ENCODE measurements at places on chromosomes 12 and 14.

DNA sequence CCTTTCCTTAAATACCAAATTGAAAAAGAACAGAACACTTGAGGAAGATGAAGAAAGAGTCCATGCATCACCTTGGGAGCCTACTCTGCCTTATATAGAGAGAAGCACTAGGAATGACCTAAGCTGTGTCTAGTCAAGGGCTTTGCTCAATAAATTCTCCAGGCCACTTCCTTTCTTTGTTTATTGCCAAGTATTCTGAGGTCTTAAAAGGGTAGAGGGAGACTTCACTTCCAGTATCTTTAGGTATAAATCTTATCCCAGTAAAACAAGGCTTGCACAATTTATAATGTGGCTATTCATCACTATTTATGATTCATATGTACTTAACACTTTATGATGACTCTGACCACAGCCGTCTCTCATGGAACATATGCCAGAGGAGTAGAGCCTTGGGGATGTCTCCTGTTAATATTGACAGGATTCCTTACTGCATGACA lies 85.1 kb upstream of the ARHGAP5 start:
- peak; percentile 23 for DNase-seq

- no peak for DNase-seq
These were observed 169.2 kb downstream of the GRIN2B start for GRCh38 chr12:13812168-13812567.

DNA sequence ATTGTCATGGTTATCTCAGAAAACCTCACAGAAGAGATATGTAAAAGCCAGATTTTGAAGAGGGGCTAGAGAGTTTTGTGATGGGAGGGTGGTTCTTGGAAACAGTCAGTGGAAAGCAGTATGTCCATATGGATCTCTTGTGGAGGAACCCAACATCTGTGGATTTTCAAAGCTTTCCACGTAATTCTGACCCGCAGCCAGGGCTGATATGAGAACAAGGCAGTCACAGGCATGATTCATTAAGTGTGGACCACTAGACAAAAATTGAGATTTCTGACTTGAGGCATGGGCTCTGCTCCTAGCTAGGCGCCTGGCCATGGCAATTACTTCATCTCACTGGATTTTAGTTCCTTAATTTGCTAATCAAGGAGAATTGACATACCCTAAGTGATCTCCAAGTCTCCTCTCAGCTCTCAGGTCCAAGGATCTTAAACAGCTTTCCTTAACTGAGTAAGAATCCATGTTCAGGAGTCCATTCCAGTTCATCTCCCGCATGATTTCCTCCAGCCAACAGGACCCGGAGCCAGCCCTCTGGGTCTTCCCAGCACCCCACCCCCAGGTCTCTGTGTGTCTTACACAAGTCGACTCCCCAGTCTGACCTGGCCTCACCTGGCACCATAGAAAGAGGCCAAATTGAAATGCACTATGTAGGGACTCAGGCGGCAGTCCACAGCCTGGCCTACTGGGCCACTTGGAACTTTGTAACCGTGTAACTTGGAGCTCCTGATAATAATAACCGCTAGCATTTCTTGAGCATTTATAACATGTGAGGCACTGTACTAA lies 176.3 kb upstream of the PARP11 start:
- DNase-seq, result no peak

DNA sequence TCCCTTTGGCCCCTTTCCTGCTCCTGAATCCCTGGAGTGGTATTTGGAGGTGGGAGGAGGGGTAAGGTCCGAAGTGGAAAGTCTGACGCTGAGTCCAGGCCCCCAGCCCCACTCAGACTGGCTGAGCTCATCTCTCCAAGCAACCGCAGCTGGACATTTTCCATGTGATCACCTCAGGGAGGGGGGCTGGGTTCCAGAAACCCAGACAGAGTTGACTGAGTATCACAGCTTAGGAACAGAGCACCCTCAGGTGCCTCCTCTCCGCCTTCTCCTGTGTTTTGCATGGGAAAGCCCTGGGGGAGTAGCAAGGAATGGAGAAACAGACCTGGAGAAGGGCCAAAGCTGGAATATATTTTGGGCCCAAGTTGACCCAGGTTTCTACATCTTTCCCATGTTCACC lies 8.0 kb upstream of the ITGA5 start:
- no peak for DNase-seq

- no peak for DNase-seq
These were observed 1.7 kb downstream of the HOXC12 start for GRCh38 chr12:53956251-53956887.

DNA sequence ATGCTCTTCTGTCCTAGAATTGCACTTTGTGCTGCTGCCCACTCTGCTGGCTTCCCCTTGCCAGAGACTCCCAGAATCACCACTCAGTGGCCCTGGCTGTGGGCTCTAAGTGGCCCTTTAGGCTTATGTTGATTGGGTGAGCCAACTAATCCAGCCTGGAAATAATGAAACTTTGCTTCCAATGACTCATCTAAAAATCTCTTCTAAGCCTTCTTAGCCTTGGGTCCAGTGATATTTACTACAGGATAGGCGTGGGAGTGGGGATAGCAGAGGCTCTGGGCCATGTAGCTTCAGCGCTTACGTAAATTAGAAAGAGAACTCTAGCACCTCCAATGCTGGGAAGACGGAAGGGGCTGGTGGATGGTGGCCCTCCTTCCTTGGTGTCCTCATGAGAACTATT lies 137.9 kb downstream of the TTC8 start:
- DNase-seq, result no peak

DNA sequence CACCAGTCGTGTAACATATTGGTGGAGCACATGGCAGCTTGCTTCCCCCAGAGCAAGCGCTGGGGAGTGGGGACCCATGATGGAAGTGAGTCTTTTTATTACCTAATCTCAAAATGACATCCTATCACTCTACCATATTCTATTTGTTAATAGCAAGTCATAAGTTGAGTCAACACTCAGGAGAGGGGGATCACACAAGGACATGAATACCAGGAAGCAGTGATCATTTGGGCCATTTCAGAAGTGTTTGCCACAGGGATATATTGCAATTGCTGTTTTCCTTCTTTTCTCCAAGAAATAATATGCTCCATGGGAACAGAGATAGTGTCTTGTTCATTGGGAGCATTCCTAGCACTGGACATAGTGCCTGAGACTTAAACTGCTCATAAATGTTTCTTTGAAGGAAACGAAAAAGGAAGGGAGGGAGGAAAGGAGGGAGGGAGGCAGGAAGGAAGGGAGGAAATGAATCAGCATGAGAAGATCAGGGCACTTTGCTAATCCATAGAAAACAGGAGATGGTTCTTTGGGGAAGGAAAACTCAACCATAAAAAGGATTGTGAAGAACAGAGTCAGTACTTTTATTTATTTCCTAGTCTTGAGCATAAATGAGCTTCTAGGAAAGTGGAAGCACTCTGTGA lies 39.2 kb upstream of the EEA1 start:
- no peak for DNase-seq

GRCh38 chr14:94019329-94019728 lies 6.8 kb upstream of the OTUB2 start:
- no peak for DNase-seq

GRCh38 chr14:80634106-80634758 lies 307.3 kb downstream of the CEP128 start:
- DNase-seq, result peak; percentile 21

- DNase-seq, result no peak
These were observed 218.9 kb upstream of the CDKN3 start for GRCh38 chr14:54177641-54178621.

- peak; percentile 53 for DNase-seq
These were observed 117.2 kb downstream of the RGS6 start for GRCh38 chr14:72049462-72049861.

DNA sequence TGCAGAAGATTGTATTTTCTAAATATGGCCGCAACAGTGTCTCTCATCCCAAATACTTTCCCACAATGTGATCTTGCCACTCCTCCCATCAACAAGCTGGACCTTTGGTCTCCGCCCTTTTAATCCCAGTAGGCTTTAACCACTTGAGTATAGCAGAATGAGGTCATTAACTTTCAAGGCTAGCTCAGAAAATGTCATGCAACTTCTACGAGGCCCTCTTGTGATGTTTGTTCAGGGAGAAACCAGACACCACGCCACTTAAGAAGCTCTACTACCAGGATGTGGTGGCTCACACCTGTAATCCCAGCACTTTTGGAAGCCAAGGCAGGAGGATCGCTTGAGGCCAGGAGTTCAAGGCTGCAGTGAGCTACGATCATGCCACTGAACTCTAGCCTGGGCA lies 20.1 kb upstream of the OR6J1 start:
- DNase-seq, result no peak

GRCh38 chr14:55846826-55847446 lies 266.9 kb downstream of the KTN1 start:
- DNase-seq, result no peak

DNA sequence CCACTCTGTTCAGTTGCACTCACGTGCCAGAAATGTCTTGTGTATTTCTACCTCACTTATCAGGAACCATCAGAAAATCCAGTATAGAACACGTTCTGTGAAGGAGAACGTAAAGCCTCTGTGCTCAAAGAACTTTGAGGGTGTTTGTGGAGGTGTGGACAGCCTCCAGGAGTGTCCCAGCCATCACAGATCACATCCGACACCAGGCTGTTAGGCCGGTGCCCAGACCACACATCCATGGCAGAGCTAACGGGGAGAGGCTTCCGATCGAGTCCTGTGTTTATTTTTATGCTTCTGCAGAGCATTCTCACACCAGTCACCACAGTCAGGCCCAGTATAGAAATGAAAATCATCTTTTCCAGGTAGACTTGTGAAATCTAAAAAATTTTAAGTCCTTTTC lies 53.6 kb downstream of the TPCN1 start:
- no peak for DNase-seq

GRCh38 chr14:50344876-50345563 lies 32.9 kb downstream of the DMAC2L start:
- no peak for DNase-seq

DNA sequence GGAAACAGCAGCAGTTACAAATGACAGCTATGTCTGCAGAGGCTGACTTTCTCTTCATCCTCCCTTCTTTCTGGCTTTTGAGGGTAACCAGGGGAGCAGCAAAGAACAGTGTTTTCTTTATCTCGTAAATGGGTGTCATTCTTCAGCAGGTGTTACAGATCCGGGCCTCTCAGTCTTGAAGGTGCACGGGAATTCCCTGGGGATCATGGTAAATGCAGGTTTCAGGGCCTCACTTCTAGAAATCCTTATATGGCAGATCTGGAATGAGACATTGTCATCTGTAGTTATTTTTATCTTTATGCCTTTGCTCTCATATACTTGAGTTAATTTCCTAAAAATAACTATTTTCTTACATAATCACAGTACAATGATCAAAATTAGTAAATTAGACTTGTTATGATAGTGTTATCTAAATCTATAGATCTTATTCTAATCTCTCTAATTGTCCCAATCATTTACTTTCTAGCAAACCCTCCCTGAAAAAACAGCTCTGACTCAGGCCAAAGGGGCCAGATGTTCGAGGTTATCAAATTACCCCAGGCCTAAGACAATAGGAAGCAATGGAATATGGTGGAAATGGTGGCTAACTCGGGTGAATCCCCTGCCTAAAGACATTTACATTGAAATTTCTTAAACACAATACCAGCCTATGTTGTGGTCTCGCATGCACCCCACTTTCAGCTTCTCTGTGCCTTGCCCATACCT lies 145.0 kb downstream of the CAND1 start:
- no peak for DNase-seq

DNA sequence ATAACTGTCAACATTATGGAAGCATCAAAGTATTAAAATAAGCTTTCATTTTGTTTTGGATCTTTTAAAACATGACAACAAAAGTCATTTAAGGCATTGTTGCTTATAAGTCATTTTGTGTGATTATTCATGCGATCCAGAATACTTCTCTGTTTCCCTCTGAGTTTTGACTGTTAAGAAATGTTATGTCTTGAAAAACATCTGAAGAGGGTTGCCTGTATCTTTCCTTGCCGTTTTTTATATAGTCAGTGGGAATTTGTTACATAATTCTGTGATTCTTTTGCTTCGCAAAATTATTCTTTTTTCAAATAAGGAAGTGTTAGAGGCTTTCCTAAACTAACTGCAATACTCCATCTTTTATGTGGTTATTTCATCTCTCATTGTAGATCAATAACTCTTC lies 78.7 kb downstream of the SAMD4A start:
- DNase-seq, result no peak

DNA sequence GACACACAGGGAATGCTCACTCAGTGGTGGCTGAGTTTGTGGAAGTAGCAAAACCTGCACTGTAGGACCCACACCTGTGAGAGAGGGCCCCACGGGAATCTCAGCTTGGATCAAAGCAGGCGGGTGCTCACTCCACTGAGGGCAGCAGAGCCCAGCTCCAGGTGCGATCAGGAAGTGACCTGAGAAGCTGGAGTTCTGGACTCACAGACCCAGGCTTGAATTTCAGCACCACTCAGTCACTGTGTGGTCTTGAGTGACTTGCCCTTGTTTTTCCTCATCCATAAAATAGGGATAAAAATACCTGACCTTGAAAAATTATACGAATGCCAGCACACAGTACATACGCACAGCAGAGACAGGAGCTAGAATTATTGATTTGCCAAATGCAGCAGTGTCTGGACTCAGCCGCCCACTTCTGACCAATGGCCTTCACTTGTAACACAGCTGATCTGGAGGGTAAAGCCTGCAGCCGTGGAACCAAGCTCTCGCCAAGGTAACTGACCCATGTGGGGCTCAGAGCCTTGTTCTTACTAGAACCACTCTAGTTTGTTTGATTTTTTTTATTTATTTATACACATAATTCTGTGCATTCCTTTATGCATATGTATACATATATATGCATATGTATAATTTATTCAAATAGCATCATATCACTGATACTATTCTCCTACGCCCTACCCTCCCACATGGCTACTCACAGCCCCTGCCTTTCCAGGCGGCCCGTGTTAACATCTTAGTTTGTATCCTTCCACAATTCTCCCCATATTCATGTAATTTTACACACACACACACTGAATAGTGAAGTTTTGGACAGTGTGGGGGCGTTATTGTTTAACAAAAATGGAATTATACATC lies 53.9 kb downstream of the DPF3 start:
- DNase-seq, result no peak

DNA sequence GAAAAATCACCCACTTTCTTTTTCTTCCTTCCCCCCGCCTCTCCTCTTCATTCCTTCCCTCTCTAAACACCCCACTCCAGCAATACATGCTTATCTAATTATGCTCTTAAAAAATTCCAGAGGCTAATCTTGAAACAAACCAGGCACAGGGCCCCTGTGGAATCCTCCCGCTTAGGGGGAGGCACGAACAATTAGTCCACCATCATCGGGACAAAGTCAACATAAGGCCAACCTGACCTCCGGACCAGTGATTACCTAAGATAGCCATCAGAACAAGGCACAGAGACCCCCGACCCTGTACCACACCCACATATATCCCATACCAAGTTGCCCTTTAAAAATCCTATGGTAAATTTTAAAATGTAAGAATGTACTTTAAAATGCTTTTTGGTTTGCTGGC lies 47.1 kb downstream of the KIF21A start:
- no peak for DNase-seq

GRCh38 chr12:7344833-7345606 lies 41.1 kb downstream of the ACSM4 start:
- no peak for DNase-seq

- no peak for DNase-seq
These were observed 13.4 kb upstream of the KLHL42 start for GRCh38 chr12:27766587-27766986.

GRCh38 chr12:24643120-24644119 lies 305.5 kb downstream of the BCAT1 start:
- no peak for DNase-seq
